ENCODE measurements at places on chromosomes 1 and 21.

DNA sequence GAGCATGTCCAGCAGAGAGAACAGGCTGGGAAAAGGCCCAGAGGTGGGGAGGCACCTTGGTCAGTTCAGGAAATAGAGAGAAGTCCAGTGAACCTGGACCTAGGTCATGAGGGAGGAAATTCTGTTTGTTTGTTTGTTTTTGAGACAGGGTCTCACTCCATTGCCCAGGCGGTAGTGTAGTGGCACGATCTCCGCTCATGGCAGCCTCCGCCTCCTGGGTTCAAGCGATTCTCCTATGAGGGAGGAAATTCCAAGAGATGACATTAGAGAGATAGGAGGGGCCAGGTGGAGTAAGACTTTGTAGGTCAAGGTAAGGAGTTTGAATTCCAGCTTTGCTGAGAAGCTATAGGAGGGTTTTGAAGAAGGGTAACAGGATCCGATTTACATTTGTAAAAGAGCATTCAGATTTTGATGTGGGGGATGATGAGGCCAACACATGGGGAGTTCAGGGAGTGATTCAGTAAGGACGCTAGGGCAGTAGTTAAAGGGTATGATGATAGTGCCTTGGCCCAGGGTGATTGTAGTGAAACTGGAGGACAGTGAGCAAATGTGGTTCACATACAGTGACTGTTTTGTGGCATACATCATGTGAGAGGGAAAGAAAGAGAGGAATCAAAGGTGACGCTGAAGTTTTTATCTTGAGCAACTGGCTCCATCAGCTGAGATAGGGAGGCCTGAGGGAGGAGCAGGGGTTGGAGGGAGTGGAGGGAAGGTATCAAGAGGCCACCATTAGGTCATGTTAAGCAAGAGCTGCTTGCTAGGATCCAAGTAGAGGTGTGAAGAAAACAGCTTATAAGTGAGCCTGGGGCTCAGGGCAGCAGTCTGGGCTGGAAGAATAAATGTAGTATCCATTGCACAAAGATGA lies 8.3 kb upstream of the TRABD2B start:
- DNase-seq = no peak

- DNase-seq = no peak
These were observed 18.3 kb downstream of the CLIC6 start for GRCh38 chr21:34687065-34687464.

DNA sequence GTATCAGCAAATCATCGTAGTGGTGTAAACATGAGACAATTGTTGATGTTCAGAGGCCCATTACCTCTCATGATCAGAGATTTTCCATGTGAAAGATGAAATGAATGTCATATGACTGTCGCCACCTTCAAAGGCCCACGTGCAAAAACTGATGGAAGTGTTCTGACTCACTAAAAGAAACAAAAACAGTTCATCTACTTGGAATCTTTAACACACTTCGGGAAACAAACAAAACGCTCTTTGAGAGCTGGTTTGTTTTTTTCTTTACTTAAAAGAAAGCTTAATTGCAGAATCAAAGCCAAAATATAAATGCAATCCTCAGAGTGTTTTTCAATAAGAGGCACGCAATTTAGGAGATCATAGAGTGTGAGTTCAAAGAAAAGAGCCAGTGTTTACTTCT lies 100.8 kb downstream of the PLPPR4 start:
- no peak for DNase-seq

- DNase-seq = no peak
These were observed 301.3 kb upstream of the B3GALT2 start for GRCh38 chr1:193487722-193488121.

- no peak for DNase-seq
These were observed 9.5 kb downstream of the EYA3 start for GRCh38 chr1:28078680-28079626.

DNA sequence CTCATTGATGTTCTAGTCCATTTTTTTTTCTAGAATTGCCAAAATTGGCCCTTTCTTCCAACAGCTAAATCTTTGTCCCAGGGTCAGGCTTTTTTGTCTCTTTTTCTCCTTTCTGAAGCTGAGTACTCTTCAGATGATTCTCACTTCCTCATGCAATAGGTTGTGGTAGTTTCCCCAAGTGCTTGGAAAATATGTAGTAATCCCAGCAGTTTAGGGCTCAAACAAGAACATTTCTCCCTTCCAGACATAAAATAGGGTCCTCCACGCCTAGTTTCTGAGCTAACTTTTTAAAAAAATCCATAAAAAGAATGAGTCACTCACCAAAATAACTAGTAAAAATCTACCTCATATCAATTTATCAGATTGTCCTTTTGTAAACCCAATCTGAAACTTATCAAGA lies 10.0 kb upstream of the MCOLN3 start:
- no peak for DNase-seq

GRCh38 chr1:43689289-43689688 lies 18.0 kb upstream of the ST3GAL3 start:
- DNase-seq = no peak

DNA sequence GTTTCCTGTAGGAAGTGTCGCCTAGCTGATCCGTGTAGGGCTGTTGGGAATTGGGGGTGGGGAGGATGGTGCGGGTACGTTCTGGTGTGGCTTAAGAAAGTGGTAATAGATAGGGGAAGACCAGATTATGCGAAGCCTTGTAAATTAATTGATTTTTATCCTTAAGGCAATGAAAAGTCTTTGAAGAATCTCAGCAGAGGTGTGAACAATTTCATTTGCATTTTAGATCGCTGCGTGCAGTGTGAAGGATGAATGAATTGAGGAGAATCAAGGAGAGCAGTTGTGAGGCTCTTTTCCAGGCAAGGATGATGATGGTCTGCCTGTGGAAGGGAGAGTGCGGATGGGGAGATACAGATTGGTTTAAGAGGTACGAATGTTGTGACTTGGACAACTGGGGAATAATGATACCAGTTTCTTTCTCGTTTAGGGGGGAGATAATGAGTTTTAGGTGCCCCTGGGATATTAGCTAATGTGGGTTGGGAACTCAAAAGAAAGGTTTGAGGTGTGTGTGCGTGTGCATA lies 813 bp upstream of the DEDD start:
- DNase-seq = no peak

- DNase-seq = no peak
These were observed 73.9 kb downstream of the MEGF6 start for GRCh38 chr1:3537359-3537758.

- no peak for DNase-seq
These were observed 12.2 kb downstream of the ADAMTS5 start for GRCh38 chr21:26954662-26955121.

DNA sequence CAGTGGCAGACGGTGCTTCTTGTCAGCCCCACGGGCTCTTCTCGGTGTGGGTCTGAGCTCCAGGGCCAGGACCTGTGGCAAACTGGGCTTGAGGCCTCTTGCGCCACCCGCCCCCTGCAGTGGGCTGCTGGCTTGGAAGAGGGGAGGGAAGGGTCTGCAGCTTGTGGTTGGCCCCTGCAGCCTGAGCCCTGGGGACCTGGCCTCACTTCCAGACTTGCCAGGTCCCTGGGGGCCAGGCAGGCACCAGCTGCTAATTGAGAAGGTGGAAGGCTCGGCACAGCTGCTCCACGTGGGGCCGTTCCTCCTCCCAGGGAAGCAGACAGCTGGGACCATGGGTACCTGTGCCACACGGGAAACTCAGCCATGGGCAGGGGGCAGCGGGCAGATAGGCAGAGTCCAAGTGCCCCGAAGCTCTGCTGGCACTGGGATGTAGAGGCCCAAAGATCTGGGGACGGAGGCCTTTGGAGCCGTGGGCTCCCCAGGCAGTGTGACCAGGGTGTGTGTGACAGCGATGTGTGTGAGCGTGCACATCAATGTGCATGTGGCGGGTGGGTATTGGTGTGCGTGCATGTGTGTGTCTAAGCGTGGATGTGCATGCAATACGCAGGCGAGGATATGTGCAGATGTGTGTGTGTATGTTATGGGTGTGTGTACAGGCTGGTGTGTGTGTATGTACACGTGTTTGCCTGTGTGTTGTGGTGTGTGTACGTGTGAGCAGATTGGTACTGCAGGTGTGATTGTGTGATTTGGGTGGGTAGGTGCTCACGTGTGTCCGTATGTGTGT lies 39.3 kb downstream of the TP73 start:
- DNase-seq = no peak

GRCh38 chr1:59695252-59695651 lies 119.5 kb upstream of the HOOK1 start:
- DNase-seq = no peak

GRCh38 chr1:183571678-183572268 lies 18.5 kb downstream of the NCF2 start:
- DNase-seq = no peak

DNA sequence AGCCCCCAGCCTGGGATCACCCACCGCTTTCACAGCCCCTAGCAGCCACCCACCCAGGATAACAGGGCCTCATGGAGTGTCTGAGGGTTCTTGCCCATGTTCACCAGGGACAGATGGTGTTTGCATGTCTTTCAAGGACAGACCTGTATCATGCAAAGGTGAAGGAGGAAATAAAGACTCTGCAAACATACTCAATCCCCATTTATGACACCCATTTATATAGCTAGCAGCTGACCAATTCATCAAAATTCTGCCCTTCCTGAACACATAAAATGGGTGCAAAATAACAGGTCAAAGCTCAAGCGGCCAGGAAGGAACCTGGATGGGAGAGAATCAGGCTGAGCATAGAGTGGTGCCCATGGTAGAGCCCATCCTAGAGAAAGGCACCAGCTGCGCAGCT lies 32.8 kb upstream of the LYPD8 start:
- no peak for DNase-seq

- no peak for DNase-seq
These were observed 21.1 kb downstream of the MKNK1 start for GRCh38 chr1:46582972-46583371.

GRCh38 chr1:155079487-155080311 lies 1.1 kb downstream of the EFNA3 start:
- no peak for DNase-seq

DNA sequence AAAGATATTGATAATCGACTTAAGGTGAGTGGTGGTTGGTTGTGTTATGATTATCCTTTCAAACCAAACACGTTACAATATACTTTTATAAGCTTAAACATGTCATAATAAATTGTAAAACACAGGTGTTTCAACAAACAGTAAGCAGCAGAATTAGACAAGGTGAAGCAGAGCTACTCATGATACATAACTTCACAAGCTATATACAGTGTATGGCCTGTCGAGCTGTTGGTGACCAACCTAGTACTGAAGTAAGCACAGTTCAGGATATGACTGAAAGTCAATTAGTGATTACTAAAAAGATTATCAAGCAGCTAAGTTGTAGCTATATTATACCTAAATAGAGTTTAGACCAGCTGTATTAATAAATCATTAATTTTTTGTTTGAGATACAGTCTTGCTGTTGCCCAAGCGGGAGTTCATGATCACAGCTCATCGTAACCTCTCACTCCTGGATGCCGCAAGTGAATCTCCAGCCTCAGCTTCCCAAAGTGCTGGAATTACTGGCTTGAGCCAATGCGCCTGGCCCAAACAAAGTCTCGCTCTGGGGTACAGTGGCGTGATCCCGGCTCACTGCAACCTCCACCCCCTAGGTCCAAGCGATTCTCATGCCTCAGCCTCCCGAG lies 148.1 kb downstream of the EIF4G3 start:
- no peak for DNase-seq

GRCh38 chr1:109158433-109158832 lies 44.5 kb downstream of the ELAPOR1 start:
- DNase-seq = no peak

DNA sequence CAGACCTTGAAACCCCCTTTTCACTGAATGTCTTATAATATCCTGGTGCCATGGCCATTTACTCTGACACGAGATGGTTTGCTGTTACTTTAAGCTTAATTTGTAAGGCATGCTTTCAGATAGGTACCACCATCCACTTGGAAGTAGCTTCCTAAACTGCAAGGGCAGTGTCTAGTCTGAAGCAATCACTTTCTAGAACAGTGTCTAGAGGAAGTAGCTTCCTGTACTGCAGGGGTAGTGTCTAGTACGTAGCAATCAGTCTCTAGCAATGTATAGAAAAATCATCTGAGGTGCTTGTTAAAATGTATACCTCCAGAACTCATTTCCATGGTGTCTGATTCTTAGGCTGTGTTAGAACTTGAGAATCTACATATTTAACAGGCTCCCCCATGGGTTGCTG lies 42.5 kb downstream of the ZBTB40 start:
- no peak for DNase-seq

DNA sequence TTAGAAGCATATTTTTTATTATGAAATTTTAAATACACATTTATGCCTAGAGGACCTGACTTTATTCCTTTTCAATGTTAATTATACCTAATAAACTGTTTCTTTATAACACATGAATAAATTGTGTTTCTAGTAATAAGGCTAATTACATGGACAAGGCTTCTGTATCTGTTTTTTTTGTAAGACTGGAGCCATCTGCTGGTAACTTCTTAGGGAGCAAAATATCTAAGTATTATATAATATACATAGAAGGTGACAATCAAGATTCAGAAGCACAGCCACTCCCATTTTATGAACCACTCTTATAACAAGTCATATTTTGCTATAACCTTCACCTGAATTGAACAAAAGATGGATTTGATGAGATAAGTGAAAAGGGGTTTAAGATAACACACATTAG lies 84.2 kb downstream of the LBR start:
- DNase-seq = no peak

- DNase-seq = no peak
These were observed 69.0 kb downstream of the FAAP20 start for GRCh38 chr1:2125350-2126211.

GRCh38 chr1:41611932-41612450 lies 127.5 kb upstream of the EDN2 start:
- DNase-seq = no peak

- no peak for DNase-seq
These were observed 66.6 kb downstream of the DIRAS3 start for GRCh38 chr1:67983867-67984266.

DNA sequence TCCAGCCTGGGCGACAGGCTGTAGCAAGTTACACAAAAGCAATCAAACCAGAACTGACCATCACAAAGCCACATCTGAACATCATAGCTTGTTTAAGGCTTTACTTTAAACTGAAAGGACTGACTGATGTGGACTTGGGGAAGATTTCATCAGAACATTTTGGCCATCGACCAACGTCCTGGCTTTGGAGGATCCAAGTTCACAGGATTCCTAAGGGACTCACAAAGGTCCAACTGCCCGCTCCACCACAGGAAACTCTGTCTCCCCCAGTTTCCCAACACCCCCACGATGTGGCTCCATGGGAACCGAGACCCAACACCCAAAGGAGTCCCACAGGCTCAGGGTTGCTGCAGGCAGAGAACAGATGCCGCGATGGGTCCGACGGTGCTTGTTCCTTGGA lies 9.3 kb downstream of the SSU72 start:
- no peak for DNase-seq

- DNase-seq = no peak
These were observed 29.1 kb downstream of the PIGP start for GRCh38 chr21:37043818-37044217.

DNA sequence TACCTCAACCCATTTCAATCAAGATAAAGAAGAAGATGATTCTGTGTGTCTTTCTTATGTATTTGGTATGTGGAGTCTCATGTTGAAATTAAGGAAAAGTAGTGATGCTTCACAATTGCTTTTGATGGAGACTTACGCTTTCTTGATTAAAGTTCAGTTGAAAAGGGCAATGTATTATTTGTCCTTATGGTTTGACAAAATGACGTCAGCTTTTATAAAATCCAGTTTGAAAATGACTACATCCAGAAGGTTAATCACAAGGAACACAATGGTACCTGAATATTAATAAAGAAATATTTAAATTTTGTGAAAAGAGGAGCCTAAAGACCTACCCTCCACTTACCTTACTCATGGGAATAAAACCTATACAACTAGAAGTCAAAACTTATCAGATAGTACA lies 4.4 kb downstream of the KRTAP26-1 start:
- DNase-seq = no peak

GRCh38 chr1:112546076-112546475 lies 37.3 kb downstream of the WNT2B start:
- DNase-seq = no peak

All from activated CD4-positive, alpha-beta T cell treated with anti-CD3 and anti-CD28 coated beads, Interleukin-2, amount 50 U/mL, for 4 hours (primary cell).